ENCODE measurements at places on chromosomes 6 and 20. TPM values are rescaled to one million over a fixed set of nuclear protein-coding genes. Genes with fewer than 3 reads are reported as not detected.

DNA sequence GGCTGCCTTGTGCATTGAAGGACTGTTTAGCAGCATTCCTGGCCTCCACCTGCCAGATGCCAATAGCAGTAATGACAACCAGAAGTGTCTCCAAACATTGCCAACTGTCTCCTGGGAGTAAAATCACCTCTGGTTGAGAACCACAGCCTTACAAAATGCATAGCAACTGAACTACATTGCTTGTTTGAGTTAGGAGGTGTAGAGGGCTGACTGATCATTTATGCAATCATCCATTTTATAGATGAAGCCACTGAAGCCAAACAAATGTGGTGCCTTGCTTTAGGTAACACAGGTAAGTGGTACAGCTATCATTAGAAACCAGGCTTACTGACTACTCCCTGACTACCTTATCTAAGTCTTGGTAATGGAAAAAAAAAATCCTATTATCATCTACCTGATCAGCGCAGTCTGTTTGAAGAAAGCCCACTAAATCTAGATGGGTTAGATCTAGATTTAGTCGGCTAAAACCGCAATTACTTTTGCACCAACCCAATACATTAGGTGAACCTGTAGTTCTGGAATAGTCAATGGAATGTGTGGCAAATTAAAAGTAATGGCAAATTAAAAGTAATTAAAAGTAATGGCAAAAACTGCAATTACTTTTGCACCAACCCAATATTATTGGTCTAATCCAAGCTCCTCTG, 47.7 kb upstream of the F13A1 start:
- H3K27me3 ChIP-seq = no peaks in the 10 kb centered on the region
- H3K4me1 ChIP-seq = no peaks in the 10 kb centered on the region
- H3K4me3 ChIP-seq = no peak overlapping the region
- H3K27ac ChIP-seq = no peak overlapping the region

The REPS1 gene
- 43.9 TPM for total RNA-seq

DNA sequence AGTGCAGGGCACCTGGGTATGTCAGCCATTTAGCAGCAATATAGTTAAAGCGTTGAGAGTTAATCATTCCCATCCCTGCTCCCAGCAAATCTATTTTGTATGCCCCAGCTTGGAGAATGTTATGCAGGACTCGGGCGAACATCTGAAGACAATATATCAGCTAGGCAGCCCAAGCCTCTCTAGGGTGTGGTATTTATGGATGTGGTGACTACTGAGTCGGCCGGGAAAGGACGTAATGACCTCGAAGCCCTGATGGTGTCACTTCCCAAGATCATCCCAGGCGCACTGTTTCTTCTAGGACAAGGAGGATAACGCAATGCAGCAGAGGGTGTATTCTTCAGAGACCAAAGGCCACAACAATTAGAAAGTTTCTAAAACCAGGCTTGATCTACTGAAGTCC, 63.6 kb upstream of the FAM184A start:
- no peak for DNase-seq
- H3K36me3 ChIP-seq = no peaks in the 10 kb centered on the region
- H3K27ac ChIP-seq = no peak overlapping the region
- H3K4me1 ChIP-seq = peaks cover 47% of the 10 kb centered on the region

The GHRH gene
- 0.63 TPM for total RNA-seq

Data from cardiac muscle cell (in vitro differentiated cells and primary cell).